Activated T-cell treated with anti-CD3 and anti-CD28 coated beads for 24 hours (primary cell): ENCODE measurements at places on chromosomes 7 and 10.

DNA sequence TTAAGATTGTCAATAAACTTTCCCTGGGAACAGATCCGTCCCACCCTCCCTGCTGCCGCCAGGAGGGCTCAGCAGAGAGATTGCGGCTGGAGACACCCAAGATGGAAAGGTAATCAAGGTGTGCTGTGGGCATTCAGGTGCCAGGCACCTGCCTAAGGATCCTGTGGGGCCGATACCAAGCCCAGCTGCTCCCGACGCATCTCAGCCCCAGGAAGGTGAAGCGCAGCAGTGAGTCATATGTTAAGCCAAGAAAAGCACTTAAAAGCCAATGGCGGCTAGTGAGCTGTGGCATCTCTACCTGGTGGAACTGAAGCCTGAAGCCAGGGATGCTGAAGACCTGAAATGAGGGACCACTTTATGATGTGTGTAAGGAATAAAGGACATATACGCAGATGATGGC, 6.1 kb downstream of the WDR86 start:
- no peak for DNase-seq

- DNase-seq: no peak
These were observed 1083.4 kb upstream of the LRRN3 start for GRCh38 chr7:110007320-110008063.

DNA sequence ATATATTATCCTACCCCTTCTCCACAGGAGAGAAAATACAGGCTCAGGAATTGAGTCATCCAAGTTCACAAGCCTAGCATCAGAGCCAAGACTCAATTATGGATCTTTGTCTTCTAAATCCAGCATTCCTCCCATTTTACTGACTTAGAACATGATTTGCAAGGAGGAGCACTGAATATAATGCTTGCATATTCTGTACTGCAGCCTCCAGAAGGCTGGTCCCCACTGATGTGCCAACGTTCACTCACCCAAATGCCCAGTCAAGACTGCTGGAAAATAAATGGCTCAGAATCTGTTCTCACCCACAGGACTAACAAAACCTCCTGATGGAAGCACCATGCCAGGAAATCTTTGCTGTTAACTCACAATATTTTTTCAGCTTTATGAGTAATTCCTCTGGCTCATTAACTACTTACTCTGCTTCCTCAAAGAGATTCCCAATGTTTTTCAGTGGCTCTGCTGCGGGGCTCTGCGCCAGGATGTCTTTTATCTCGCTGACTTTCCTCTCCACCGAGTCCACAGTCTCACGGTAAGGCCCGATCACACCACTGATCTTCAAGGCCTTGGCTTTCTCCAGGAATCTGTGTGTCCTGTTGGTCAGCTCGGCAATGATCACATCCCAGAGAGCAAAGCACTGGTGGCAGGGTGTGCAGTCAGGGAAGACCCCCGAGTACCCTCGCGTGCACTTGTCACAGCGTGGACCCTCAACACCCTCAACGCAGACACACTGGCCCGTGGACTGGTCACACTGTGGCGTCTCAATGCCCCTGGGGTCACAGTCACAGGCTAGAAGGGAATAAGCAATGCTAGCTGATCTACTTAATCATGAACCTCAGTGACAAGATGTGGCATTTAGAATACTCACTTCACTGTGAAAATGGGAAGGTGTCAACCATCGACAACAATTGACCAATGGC, 48.8 kb downstream of the DLD start:
- no peak for DNase-seq

- DNase-seq: no peak
These were observed 260.8 kb downstream of the DNAJB6 start for GRCh38 chr7:157597562-157597961.

DNA sequence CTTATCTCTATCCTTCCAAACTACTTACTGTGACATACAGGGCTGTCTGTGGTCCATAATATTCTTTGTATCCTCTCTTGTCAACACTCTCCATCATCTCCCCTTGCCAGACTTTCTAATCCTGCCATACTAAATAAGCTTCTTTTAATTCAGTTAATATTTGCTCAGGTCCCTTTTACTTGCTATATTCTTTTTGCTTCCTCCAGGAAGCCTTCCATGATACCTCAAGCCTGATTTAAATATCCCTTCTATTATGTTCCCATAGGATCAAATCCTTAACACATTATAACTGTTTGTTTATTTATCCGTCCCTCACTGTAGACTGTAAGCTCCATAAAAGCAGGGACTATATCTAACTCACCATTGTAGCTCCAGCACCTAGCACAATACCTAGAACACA, 7.2 kb upstream of the PPP3CB start:
- DNase-seq: no peak

GRCh38 chr10:3830946-3831345, 45.9 kb upstream of the KLF6 start:
- DNase-seq: no peak

GRCh38 chr7:74599244-74599643, 58.3 kb upstream of the GTF2I start:
- no peak for DNase-seq

DNA sequence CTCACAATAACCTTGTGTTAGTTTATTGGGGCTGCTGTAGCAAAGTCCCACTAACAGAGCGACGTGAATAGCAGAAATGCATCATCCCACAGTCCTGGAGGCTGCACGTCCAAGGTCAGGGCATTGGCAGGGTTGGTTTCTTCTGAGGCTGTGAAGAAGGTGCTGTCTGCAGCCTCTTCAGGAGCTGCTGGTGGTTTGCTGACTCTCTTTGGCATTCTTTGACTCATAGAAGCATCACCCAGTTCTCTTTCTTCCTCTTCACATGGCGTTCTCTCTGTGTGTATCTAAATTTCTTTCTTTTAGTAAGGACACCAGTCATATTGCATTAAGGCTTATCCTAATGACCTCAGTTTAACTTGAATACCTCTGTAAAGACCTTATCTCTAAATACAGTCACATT, 428.4 kb upstream of the KLF6 start:
- DNase-seq: no peak

DNA sequence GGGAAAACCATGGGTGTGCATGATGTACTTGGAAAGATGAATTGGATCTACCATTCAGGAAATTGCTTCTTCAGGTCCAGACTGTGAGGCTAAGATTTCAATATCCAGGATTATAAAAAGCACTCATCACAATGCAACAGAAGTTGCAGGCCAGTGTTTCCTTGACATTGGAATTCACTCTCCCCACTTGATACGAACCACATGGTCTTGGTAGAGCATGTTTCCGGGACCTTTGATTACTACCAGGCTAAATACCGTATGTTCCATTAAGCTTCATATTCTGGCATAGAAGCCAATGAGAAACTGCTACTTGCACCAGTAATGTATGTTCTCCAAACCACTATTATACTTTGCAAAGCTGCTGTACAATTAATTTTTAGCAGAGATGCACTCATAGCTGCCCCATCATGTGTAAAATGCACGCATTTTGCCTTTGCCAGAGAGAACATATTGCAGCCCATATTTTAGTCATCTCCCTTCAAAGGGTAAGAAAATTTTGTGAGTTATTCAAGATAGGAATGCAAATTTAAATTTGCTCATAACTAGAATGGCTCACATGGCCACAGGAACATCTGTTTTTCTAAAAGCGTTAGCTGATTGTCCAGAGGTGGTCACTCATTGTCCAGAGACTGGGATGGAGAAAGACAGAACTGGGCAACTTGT, 8.1 kb downstream of the FRMD4A start:
- no peak for DNase-seq

- DNase-seq: no peak
These were observed 5.1 kb upstream of the EMX2 start for GRCh38 chr10:117537436-117537903.

GRCh38 chr10:75904499-75905283, 473.3 kb downstream of the LRMDA start:
- no peak for DNase-seq

GRCh38 chr10:68684413-68684812, 36.6 kb upstream of the CCAR1 start:
- no peak for DNase-seq

DNA sequence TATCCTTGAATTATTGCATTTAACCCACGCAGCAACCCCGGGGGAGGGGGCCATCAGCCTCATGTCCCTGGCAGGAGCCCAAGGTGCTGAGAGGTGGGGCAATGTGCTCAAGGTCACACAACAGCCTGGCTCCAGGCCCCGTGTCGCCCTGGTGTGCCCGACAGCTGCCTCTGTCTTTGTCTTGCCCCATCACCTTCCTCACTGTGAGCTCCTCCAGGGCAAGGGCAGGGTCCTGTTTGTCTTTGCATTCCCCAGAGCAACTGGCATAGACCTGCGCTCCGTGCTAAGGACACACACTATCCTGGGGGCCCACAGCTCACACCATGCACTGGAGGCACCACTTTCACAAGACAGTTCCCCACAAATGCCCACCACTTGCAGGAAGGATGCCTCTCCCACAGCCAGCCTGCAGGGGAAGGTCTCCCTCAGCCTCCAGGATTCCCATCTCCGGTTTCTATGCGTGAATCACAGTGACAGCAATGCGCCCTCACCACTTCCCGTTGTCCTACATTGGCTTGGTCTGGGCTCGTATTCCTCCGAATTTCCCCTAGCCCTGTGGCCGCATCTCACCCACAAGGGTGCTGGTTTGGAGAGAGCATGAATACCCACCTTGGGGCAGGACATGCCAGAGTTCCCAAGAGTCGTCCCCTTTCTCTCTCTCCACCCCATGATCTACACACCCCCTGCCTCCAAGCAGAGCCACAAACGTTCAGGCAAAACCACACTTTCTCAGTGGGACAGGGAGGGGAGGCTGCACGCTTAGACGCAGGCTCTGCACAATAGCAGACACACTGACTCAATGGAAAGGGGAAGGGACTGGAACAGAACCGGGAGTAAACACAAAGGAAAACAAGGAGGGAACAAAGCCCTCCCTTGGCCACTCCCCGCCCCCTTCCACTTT, 10.3 kb downstream of the ITPRIP start:
- no peak for DNase-seq

GRCh38 chr7:24739306-24739705, 18.0 kb downstream of the GSDME start:
- no peak for DNase-seq

- no peak for DNase-seq
These were observed 245.0 kb upstream of the NPY start for GRCh38 chr7:24038993-24039392.

- no peak for DNase-seq
These were observed 14.6 kb downstream of the PARP12 start for GRCh38 chr7:140048138-140048537.

GRCh38 chr10:121406823-121407545, 191.3 kb downstream of the FGFR2 start:
- DNase-seq: no peak

DNA sequence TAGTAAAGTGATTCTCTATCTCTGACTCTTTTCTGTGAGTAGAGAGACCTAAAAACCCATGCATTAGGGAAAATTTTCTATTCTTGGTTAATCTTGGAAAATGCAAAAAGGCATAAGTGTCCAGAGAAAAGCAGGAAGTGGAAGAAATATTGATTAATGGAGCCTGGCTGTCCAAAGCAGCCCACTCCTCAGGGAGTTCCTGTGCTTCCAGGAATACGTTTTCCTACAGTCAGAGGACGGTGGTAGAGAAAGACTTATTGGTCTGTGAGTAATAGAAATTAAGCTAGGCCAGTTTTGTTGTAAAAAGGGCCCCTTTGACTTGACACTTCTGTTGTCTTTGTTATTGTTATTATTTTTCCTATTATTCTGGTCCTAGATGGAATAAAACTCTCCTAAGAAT, 157.8 kb downstream of the NRP1 start:
- no peak for DNase-seq

DNA sequence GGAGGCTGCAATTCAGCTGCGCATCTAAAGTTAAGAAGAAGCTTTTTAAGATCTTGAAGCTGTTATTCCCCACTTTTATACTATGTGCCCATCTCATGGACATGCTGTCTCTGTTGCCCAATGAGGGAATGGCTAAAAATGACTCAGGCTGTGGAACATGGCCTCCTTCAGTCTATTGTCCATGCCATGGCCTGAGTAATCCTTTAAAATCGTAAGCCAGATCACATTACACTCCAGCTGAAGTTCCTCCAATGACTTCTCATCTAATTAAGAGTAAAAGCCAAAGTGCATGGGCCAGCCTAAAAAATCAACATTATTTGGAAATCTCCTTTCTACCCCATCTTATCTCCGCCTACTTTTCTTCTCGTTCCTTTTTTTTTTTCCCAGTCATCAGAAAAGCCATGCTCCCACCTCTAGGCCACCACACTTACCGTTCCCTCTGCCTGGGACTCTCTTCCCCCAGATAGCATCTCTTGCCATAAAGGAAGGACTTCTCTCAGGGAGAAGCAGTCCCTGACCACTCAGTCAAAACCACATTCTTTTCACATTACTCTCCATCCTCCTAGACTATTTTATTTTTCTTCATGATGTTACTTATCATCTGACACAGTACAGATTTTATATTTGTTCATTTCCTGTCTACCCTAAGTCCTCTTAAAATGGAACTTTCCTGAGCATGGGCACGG, 337.4 kb downstream of the PRPF18 start:
- DNase-seq: no peak

DNA sequence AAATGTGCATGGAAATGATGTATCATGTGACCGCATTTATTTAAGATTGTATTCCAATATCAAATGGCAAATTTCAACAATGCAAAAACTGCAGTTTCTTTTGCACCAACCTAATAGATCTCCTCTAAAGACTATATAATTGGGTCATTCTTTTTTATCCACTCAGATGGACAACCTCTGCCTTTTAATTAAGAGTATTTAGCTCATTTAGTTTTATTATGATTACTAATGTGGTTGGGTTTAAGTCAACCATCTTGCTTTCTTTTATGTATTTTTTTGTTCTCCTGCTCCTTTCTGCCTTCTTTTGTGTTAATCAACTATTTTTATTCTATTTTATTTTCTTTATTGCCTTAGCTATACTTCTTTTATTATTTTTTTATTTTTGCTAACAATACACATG, 468.5 kb upstream of the MKI67 start:
- DNase-seq: no peak

- no peak for DNase-seq
These were observed 33.4 kb upstream of the NPVF start for GRCh38 chr7:25261545-25262140.

- DNase-seq: no peak
These were observed 24.4 kb downstream of the RNF133 start for GRCh38 chr7:122674502-122674901.

DNA sequence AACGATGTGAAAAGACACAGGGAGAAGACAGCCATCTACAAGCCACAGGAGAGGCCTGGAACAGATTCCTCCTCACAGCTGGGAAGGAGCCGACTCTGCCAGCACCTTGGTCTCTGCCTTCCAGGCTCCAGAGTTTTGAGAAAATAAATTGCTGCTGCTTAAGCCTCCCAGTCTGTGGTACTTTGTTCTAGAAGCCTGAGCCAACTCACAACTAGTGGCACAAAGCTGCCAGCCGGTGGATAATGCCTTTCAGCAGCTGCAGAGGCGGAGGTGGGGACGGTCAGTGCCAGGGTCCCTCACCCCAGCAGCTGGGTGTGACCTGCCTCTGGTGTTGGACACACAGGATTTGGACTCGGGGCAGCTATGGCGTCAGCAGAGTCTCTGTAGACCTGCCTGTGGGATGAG, 255.4 kb upstream of the PITRM1 start:
- DNase-seq: no peak

DNA sequence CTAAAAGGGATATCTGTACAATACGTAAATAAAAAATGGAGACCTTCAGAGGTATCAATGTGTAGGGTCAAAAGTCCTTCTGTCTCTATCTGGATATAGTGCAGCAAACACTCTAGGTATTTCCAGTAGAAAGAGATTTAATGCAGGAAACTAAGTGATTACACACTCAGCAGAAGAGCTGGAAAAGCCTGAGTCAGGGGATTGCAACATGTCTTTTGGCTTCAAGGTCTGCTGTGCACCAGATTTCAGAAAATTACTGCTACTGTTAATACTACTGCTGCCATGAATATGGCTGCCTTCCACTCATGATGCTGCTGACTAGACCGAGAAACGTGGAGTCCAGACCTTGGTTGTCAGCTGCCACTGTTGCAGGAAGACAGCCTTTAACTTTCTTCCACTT, 94.9 kb upstream of the DLX6 start:
- DNase-seq: no peak
